ENCODE measurements at places on chromosomes 7 and 10.

- no peak for DNase-seq
Measured at GRCh38 chr7:159066816-159067575, 77.7 kb downstream of the VIPR2 start.

DNA sequence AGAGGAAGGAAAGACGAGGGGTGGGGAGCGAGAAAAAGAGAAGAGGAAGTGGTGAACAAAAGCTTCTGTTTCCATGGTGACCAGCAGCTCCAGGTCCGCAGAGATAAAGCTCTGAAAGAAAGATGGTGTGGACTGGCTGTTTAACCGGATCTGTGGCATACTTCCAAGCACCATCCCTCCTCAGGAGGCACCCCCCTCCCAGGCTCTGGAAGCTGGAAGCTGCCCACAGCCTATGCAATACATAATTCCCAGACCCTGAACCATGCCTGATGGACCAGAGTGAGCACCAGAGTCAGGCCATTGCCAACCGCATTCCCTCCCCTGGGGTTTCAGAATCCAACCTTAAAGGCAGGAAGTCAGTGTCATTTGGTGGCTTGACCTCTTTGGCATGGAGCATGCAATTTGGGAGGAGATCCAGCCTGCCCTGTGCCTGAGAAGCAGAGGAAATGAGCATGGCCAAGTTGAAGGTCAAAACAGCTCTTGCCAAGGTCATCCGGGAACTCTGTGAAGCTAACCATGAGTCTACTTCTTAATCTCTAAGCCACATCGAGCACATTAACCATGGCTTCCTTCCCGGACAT lies 22.2 kb upstream of the CPXM2 start:
- DNase-seq, result no peak

DNA sequence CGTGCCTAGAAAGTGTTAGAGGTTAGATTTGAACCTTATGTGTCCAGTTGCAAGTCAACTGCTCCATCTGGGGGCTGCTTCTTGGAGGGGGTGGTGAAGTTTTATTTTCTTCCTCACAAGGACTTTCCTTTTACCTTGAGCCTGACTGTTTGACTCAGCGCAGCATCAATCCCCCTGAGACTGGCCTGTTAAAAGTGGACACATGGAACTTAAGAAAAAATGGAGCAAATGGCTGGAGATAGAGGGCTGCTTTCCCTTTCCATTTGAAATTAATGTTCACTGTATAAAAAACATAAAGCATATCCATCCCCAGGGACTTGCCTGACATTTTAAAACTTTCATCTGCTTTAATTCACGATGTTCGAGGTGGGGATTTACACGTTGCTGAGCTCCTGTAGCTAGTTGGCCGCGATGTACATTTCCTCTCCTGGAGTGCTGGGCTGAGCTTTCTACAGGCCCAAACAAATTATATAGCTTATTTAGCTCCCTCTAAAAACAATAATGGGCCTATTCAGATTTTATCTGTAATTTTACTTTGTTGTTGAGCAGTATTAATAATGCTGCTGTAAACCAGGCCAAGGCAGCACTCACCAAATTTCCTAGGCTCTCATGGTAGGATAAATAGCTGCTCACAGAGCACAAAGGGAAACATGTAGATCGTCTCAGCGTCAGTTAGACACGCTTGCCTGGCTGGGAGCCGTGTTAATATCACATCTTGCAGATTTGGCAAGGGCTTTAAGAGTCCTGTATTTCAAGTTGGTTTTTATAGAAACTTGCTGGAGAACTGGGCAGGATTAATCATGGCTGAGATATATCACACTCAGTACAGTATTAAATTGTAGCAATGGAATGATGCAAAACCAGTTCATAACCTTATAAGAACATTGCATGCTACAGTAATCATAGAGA lies 251.5 kb downstream of the LRMDA start:
- DNase-seq, result no peak

DNA sequence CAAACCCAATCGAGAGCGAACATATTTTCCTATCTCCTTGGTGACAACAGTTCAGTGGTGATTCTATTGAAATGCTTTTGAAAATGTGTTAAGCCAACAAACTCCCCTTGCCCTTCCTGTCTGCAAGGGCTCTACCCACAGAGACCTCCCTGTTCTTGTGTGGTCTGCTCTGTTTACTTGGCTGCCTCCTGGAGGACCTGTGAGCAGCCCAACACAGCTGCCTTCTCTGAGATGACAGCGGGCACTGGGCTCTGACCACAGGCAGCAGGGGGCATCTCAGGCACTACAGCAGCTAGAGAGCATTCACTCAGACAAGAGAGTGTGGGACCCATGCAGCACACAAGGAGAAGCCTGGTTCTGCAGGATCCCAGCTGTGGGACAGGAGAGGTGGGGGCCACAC lies 416.4 kb downstream of the TCERG1L start:
- no peak for DNase-seq
